ENCODE measurements at places on chromosomes 13 and 19.

DNA sequence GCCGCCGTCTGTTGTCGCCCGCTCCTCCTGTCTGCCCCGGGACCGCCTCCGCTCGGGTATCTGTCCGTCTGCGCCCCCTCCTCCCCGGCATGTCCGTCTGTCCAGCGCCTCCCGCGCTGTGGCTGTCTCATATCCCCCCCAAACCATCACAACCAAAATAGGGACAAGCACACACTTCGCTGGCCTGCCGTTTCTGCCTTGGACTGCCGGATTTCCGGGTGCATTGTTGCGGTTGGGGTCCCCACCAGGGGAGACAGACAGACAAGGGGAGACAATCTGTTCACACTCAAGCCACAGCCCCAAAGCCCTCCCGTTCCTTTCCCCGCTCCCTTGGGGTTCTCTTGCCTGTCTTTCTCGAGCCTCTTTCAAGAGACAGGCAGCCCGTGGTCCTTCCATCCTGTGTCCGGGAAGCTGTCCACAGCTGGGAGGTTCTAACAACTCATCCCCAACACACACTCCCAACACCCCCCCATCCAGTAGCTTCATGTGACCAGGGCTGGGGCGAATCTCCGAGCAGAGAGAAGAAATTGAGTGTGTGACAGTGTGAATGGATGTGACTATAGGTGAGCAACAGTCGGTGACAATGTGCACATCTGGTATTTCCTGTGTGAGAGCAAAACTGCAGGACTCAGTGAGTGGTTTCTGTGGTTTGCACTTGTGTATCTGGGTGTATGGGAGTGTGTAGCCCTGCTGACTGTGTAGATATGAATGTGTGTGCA, 16.5 kb upstream of the FOSB start:
- DNase-seq: no peak

DNA sequence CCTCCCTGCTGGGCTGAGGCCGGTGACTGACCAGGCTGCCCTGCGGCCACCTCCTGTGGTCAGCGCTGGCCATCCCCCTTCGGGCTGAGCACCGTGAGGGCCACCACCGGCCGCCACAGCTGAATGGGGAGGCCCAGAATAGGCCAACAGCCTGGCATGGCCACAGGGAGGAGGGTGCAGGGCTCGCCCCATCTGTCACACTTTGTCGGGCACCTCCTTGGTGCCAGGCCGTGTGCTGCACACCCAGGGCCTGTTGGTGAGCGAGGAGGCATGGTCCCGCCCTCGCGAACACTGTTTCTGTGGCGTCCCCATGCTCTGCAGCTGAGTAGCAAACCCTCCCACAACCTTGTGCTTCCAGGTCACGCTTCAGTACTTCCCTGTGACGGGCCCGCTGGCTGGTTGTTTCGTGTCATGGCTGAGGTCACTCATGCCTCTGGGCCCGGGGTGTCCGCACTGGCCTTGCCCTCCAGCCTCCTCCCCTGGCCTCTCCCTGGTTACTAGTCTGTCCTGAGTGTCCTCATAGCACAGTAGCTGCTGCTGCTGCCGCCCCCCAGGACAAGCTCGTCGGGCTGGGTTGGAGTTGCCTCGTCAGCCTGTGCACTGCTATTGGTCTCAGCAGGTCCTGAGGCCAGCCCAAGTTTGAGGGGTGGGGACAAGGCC, 15.2 kb downstream of the EPN1 start:
- no peak for DNase-seq

DNA sequence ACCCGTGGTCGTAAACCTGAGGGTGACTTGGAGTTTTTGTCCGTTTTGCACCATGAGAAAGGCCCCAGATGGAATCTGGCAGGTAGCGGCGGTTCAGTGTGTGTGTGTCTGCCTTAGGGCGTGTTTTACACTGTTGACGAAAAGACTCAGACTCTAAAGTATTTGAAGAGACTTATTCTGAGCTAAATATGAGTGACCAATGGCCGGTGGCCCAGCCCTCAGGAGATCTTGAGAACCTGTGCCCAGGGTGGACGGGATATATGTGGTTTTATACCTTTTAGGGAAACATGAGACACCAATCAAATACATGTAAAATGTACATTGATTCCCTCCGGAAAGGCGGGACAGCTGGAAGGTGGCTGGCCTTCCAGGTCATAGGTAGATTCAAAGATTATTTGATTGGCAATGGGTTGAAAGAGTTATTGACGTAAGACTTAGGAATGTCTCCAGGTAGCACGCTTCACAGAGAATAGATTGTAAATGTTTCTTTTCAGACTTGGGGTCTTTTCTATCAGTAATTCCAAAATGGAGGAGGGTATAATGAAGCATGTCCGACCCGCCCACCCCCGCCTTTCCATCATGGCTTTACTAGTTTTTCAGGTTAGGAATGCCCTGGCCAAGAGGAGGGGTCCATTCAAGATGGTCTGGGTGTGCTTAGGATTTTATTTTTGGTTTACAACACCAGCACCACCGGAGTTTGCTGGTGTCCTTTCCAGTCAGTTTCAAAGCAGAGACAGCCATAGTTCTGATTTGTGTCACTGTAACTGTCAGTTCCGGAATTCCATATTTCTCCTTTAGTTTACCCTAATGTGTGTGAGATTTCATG, 1.0 kb upstream of the ZNF529 start:
- DNase-seq: peak; percentile 39

- DNase-seq: no peak
Observed at GRCh38 chr13:57991041-57991440, 359.5 kb downstream of the PCDH17 start.

DNA sequence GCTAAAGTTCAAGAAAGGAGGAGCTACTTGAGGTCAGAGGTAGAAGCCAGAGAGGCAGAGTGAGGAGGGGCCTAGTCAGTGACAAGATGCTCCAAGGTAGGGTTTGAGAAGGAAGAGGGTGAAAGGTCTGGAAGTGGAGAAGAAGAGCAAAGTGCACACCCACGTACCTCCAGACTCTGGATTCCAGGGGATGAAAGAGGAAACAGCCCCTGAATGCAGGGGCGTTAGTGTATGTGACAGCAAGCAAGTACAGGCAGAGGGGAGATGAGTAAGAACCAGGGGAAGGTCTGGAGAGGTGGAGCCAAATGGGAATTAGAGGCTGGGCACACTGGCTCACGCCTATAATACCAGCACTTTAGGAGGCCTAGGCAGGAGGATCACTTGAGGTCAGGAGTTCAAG, 8.7 kb downstream of the RPS28 start:
- no peak for DNase-seq

- no peak for DNase-seq
Observed at GRCh38 chr19:17762505-17763229, 11.4 kb downstream of the FCHO1 start.

DNA sequence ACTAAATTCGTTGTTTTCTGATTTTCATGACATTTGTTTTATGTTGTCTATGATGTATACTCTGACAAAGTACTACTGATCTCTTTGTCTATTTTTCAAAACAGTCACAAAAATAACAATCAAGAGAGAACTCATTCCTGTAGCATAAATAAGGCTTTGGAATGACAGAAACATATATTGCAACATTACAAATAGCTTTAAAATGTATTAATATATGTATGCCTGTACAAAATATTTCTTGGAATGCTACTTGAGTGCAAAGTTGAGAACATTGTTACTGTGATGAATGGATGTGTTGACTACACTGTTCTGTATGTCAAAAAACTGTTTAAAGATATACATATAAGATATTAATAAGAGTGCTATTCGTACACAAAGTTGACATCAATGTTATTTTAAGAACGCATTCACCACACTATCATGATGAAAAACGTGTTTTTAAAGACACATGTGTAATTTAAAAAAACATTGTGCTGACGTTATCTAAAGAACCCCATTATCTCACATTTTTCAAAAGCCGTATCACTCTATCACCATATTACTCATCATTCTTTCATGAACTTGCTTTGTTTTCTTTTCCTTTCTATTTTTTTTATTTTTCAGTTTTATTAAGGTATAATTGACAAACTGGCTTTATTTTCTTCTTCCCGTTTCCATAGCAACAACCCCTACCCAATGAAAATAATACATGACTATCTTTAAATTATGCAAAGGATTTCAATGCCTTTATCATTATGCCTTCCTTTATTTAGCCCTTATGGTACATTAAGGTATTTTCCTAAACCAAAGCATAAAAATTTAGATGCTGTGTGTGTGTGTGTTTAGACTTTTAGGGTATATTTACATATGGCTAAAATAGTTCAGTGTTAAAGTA, 918.8 kb downstream of the SLITRK1 start:
- DNase-seq: no peak

DNA sequence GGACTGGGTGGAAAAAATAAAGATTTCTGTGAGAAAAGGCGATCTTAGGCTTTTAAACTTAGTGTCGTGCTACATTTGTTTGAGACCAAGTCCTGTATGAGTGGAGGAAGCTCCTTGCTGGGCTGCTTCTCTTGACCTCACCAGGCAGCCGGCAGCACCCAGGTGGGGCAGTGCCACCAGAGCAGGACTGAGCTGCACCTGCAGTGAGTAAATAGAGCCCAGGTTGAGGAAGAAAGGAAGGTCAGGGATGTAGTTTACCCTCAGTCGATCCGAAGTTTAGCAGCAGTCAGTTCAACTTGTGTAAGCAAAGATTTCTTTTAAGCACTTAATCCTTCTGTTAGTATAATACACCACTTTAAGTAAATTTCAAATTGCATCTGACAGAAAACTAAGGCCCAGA, 13.6 kb downstream of the HNRNPM start:
- no peak for DNase-seq

DNA sequence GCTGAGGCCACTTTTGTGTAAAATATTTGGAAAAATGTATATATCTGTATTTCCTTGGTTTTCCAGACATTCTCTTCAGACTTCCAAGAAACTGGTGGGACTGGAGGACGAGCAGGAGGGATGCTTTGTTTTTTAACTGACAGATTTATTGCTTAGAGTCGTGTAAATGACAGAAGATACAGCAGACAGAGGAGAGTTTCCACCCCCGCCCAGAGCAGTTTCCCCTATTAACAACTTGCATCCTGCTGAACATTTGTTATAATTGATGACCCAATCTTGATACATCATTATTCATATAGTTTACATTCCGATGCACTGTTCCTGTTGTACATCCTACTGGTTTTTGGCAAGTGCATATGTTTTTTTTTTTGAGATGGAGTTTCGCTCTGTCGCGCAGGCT, 7.1 kb upstream of the DOCK6 start:
- no peak for DNase-seq

DNA sequence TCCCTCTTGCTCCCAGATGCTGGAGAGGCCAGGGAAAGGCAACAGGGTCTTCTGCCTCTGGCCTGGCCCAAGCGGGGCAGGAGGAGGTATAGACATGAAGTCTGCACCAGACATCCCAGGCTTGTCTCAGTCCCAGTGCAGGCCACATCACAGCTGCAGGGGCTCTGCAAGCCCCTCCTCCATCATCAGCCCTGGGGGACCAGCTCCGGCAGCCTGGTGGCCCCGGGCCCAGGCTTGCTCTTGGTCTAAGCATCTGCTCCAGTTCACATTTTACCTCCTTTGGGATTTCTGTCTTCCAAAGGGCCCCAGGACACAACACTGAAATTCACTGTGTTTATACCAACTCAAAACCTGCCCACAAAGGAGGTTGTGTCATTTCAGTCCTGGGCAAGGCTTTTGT, 359.4 kb downstream of the ZNF536 start:
- no peak for DNase-seq

DNA sequence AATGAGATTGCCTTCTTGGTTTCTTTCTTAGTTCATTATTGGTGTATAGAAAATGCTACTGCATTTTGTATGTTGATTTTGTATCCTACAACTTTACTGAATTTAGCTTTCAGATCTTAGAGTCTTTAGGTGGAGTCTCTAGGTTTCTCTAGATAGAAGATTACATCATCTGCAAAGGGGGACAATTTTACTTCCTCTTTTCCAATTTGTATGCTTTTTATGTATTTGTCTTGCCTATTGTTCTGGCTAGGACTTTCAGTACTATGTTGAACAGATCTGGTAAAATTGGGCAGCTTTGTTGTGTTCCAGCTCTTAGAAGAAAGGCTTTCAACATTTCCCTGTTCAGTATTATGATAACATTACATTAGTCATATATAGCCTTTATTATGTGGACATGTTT, 101.0 kb upstream of the SPRY2 start:
- DNase-seq: no peak

- no peak for DNase-seq
Observed at GRCh38 chr13:48892053-48892687, 83.5 kb upstream of the FNDC3A start.

DNA sequence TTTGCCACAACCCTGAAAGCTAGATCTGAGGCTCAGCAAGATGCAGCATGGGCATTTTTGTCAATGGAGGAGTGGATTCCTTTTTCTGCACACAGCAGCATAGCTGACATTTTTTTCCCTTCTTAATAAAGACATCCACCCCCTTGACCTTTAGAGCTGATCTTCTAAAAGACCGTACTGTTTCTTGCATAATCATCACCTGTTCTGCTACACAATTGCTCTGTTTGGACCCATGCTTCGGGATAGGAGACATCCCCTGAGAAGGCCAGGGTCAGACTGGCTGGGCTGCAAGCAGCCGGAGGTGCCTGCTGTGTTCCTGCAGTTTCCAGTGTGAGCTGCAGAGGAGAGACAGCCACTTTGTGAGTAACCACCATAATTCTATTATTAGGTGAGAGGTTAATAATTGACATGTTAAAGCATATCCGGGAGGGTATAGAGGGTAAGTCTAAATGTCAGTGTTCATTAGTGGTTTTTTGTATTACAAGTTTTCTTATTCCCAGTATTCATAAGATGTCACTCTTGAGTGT, 108.5 kb upstream of the C1QTNF9B start:
- DNase-seq: no peak

GRCh38 chr13:23699271-23699670, 129.1 kb downstream of the TNFRSF19 start:
- DNase-seq: no peak

DNA sequence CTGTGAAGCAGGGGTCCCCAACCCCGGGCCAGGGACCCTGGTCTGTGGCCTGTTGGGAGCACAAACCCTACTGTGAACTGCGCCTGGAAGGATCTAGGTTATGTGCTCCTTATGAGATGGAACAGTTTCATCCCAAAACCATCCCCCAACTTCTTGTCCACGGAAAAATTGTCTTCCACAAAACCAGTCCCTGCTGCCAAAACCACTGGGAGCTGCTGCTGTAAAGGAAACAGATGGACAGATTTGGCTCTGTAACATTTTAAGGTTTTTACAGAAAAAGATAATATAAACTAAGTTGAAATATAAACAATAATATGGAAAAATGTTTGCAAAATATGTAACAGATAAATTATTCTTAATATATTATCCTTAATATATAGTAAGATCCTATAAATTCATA, 73.7 kb downstream of the COG6 start:
- no peak for DNase-seq

GRCh38 chr13:99331881-99332293, 24.7 kb upstream of the GPR183 start:
- no peak for DNase-seq

DNA sequence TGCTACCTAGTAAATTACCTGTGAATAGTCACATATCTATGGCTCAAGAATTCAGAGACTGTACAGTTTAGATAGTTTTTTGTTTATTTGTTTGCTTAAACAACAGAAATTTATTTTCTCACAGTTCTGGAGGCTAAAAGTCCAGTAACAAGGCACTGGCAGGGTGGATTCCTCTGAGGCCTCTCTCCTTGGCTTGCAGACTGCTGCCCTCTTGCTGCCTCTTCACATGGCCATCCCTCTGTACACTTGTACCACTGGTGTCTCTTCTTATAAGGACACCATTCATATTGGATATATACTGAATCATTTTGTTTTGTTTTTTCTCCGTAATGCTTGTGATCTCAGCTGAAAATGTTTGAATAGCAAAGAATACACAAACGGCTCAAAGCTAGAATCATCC, 56.4 kb upstream of the MIR17HG start:
- DNase-seq: no peak
